ENCODE measurements at places on chromosomes 2 and 18. TPM values are rescaled to one million over a fixed set of nuclear protein-coding genes. Genes with fewer than 3 reads are reported as not detected.

ATF2 gene
- 60.4 TPM for total RNA-seq

SERPINB3 gene
- not detected for total RNA-seq

AOX1 gene
- total RNA-seq: 64.5 TPM

RAB27B gene
- 0.39 TPM for total RNA-seq

Measured in aorta (tissue), 5 donors.